Muscle of back (tissue), 13 donors: ENCODE measurements at places on chromosomes 11 and 22.

DNA sequence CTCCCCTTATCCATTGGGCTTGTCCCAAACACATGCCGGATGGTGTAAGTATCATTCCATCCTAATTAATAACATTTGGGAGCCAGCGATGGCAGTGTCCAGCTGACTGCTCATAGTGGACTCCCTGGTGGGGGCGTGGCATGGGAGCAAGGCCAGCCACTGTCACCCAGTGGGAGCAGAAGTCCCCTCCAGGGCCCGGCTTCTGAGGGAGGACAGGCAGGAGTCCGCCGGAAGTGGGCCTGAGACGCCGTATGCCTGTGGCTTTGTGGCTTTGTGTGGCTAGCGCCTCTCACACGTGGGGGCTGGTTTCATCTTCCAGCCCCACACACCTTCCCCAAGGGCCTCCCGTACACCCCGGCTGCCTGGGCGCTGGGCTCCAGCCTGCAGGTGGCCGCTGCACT lies 124.5 kb downstream of the KCNQ1 start:
- no peak for DNase-seq

DNA sequence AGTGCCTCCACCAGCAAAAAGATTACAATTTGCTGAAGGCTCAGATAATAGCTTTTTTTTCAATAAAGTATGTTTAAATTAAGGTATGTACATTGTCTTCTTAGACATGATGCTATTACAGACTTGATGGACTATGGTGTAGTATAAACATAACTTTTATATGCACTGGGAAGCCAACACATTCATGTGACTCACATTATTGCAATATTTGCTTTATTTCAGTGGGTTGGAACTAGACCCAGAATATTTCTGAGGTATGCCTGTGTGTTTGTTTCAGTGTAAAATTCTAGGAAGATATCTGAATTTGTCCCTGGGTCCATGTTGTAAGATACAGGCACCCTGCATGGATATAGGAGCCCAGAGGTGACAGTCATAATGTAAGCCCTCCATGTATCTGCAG lies 120.0 kb upstream of the BDNF start:
- DNase-seq, result no peak

DNA sequence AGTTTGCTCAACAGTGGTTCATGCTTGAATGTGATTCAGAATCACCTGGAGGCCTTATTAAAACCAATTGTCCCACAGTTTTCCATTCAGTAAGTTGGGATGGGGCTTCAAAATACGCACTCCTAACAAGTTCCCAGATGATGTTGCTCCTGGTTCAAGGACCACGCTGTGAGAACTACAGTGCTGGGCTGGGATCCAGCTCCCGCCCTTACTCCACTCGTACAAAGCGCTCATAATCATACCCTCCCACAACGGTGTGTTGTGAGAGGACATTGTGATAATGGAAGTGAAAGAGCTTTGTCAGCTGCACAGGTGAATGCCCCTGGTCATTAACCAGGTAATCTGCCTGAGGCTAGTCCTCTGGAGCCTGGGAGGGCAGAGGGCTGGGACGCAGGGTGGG lies 1.3 kb upstream of the CD82 start:
- peak; percentile 58 for DNase-seq

GRCh38 chr11:31995525-31996094 lies 95.3 kb upstream of the RCN1 start:
- no peak for DNase-seq

- DNase-seq, result no peak
Measured at GRCh38 chr11:105937738-105938137, 84.3 kb downstream of the MSANTD4 start.

GRCh38 chr11:6402561-6402981 lies 12.3 kb downstream of the SMPD1 start:
- no peak for DNase-seq

DNA sequence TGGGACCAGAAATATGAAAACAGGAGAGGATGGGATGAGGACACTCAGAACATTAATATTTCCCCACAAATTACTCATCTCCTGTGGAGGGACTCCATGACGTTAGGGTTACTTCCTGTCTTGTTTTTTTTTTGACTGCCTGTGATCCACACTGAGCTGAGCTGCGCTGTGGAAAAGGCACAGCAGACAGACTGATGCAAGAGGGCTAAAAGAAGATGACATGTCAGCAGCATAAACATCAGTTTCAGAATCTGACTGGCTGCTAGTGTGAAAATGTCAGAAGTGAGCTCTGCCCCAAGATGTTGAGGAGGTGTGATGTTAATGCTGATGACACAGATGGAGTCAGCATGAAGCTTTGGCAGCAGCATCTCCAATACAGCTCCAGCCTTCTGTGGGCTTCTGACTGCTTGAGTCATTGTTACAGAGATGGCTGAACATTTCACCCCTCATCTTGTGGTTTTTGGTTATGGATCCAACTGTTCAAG lies 286.8 kb downstream of the BLID start:
- peak; percentile 16 for DNase-seq

DNA sequence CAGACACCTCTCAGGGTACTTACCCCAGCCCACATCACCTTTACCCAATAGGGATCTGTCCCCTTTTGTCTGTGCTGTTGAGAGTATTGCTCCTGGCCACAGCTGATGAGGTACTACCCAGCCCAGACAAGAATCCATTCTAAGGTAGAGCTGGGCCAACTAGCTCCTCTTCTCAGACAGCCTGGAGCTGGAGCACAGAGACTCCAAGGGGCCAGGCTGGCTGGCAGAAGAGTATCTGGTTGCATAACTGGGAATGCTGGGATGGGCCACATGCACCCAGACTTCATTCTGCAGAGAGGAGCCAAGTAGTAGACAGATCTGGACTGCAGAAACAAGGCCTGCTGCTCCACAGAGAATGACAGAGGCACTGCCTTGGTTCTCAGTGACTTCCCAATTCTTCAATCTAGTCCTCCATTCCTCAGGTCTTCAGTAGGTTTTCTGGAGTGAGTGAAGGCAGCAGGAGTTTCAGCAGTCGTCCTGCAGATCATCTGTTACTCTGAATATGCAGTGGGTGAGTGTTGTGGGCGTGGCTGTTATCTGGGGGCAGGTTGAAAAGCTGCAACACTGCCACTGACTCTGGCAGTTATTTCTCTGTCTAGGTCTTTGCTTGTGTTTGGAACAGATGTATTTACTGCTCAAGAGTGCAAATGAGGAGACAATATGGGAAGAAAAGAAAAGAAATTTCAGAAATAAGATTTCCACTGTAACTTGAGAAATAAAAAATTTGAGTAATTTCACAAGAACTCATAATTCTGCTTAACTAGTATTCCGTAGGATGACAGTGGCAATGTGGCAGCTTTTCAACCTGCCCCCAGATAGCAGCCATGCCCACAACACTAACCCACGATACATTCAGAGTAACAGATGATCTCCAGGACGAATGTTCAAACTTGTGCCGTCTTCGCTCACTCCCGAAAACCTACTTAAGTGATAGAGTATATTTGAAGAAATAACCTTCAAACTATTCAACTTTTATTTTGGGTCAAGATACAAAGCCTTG lies 34.9 kb downstream of the MAPK1 start:
- no peak for DNase-seq

GRCh38 chr11:11229647-11230046 lies 123.4 kb downstream of the CSNK2A3 start:
- DNase-seq, result no peak

DNA sequence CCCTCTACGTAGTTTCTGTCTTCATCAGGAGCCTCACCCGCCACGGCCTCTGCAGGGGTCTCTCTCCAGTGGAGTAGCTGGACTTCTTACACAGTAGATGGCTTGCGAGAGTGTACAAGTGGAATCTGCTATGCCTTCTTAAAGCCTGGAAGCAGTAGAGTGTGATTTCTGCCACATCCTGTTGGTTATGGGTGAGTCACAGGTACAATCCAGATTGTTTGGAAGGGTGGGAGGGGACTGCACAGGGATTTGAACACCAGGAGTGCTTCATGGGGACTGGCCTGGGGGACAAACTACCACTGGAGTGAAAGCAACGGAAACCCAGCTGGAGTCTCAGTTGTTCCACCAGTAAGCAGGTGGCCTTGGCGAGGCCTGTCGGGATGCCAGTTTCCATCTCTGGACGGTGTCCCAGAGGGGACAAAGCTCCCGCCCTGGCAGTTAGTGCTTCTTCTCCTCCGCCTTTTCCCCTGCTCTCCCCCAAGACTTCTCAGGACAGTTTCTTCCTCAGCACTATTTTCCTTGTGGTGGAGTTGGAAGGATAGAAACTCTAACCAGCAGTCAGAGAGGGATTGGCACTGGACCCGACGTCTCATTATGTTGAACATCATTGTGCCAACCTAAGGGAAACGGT lies 85.0 kb upstream of the RCN1 start:
- no peak for DNase-seq

GRCh38 chr11:65640483-65641296 lies 2.8 kb downstream of the SIPA1 start:
- no peak for DNase-seq

DNA sequence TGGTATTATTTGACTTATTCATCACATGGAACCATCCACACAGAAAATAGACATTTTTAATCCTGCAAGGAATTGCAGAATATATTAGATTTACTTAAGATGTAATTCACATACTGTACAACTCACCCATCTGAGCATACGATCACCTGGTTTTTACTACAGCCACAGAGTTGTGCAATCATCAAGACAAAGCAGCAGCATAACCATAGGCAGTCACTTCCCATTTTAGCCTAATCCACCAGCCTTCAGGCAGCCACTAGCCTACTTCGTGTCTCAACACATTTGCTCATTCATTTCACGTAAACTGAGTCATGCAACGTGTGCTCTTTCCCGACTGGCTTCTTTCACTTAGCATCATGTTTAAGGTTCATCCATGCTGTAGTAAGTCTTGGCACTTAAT lies 23.0 kb downstream of the PIWIL3 start:
- no peak for DNase-seq

- no peak for DNase-seq
Measured at GRCh38 chr11:73464347-73464746, 88.1 kb downstream of the RELT start.

GRCh38 chr11:78451371-78452150 lies 33.9 kb upstream of the GAB2 start:
- no peak for DNase-seq

DNA sequence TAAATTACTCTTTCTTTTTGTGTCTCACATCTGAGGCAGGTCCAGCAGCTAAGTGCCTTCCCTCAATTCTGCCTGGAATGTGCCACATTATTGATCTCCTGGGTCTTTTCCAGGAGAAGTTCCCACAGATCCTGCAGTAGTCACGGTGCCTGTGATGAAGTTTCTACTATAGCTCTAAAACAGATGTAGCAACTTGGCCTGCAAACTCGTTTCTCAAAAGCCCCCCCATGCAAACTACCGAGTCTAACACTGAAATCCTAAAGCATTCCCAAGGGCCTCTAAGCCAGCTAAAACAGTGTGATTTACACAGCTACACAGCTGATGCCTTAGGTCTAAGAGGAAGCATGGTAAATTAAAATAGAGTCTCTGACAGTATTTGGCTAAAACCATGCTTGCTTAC lies 54.3 kb downstream of the DDI1 start:
- DNase-seq, result peak; percentile 85

DNA sequence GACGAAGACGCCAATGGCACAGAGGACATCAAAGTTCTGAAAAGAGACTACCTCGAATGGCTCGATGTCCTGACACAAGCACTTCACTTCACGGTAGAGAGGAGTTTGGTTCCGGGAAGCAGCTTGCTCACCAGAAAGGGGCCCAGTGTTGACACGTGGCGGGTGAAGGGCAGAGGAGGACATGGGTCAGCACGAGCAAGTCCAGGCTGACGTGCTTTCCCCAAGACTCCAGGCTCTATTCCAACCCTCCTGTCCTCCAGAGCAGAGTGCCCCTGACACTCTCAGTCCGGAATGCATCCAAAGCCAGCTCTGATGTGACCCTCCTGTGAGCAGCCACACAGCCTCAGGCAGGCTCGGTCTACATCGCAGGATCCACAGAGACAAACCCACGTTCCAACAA lies 77.5 kb upstream of the BID start:
- no peak for DNase-seq

- DNase-seq, result no peak
Measured at GRCh38 chr11:129388824-129389223, 13.2 kb downstream of the BARX2 start.

DNA sequence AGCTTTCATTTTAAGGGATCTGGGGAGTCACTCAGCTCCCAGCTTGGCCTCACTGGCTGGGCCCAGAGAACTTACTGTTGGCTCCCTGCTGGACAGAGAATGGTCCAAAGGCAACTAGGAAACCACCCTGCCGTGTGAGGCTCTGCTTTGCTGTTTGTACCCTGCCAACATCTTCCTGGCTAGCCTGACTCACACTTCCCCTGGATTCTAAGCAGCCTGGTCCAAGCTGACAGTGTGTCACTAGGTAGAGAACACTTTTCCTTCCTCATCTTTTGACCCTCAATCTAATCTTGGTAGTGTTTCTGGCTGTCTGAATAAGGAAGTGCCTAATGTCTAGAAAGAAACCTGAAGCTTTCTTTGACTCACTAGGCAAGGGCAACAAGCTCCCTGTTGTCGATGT lies 76.7 kb downstream of the FAR1 start:
- no peak for DNase-seq

DNA sequence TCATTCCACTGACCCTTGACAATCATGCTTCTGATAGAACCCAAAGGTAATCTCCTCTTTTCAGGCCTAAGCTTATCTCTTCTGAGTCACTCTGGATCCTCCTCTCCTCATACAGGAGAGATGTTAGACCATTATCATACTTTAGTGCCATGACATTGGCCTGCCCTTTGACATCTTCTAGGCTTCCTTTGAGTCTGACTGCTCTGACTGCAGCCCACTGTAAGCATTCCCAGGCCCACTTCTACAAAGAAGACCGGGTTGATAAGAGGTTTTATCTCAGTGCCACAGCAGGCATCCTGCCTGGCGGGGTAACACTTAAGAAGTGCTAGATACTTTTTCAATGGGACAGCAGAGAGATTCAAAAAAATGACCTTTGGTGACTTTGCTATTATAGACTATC lies 438.0 kb downstream of the KCNA4 start:
- DNase-seq, result no peak

- no peak for DNase-seq
Measured at GRCh38 chr11:62599901-62600300, 1.8 kb downstream of the MTA2 start.

- DNase-seq, result no peak
Measured at GRCh38 chr11:123030517-123030916, 31.4 kb downstream of the HSPA8 start.

- no peak for DNase-seq
Measured at GRCh38 chr11:26254378-26254777, 77.6 kb upstream of the ANO3 start.

GRCh38 chr11:123430721-123431497 lies 840 bp downstream of the GRAMD1B start:
- DNase-seq, result no peak

DNA sequence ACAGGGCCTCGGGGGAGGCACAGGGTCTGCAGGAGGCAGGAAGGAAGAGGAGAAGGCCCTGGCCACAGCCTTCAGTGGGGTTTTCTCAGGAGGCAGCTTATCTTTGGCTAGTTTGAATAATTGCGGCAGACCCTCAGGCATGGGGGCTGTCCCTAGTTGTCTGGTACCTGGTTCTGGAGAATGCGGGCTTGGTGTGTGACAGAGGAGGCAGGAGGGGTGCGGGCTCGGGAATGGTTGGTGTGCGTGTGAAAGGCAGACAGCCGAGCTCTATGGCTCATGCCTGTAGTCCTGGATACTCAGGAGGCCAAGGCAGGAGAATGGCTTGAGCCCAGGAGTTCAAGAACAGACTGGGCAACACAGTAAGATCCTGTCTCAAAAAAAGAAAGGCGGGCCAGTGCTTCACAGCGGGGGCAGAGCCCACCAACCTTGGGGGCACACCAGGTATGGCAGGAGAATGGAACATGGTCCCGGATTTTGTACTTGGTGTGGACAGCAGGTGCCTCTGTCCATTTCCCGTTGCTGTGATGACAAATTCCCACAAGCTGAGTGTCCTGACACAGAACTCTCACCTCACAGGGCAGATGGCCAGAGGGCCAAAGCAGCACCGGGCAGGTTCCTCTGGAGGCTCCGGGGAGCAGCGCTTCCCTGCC lies 640.6 kb downstream of the TBC1D22A start:
- no peak for DNase-seq
